ENCODE measurements at places on chromosomes 5 and 9.

- DNase-seq = no peak
Measured at GRCh38 chr5:68748101-68748500, 345.7 kb upstream of the SLC30A5 start.

DNA sequence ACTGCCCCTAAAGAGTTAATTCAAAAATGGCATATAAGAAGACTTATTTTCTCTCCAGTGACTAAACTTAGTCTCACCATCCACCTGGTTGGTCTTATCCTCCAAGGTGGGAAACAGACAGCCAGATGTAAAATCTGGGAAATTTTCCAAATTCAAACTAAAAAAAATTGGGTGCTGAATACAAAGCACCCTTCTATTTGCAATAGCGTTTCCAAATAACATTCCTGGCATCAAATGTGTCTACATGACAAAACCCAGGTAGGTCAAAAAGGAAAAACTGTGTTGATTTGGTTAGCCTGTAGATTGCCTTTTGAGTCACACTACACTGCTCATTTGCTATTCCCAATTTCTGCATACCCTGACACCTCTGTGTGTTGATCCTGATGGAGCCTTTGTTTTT, 252.2 kb downstream of the NR2F1-AS1 start:
- DNase-seq = no peak

GRCh38 chr9:134723037-134723436, 81.4 kb downstream of the COL5A1 start:
- DNase-seq = no peak

DNA sequence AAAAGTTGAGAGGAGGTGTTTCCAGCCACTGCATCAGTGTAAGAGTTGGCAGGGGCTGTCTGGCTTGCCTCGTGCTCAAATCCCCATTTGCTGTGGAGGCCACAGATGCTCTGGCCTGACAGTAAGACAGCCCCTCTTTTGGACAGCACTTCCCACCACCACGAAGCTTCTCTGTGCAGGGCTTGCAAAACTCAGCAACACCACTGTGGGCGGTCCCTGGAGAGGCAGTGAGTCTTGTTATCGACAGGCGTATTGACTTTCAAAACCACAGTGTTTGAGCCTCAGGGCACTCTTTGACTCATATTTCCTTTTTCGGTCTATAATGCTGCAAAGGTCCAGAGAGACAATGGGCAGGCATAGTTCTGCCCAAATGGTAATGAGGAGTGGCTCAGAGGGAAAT, 539.5 kb downstream of the EBF1 start:
- no peak for DNase-seq

GRCh38 chr9:114327749-114328148, 1.9 kb upstream of the ORM2 start:
- DNase-seq = no peak

DNA sequence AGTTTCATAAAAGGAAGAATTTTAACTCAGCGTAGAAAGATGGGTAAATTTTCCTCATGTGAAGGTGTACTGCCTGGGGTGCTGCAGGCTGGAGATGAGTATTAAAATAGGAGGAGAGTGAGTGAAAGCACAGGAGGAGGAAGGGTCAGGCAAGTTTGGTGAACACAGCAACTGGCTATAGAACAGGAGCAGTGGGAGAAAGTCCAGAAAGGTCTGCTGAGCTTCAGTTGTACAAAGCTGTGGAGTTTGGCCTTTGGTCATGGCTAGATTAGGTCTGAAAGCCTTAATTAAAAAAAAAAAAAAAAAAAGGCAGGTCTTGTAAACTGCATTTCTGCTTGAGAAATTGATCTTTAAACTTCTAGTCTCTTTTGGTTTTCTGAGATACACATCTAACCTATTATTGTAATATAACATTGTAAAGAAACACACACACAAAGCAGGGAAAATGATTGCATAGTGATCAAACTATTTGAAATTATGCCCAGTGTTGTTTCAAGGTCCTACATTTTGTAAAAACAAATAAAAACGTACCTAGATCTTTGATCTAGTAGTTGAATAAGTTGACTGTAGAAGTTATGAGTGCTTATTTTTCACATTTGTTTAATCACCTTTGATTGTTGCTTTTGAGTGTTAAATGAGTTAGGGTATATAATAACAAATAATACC, 43.6 kb downstream of the MAP3K1 start:
- no peak for DNase-seq

DNA sequence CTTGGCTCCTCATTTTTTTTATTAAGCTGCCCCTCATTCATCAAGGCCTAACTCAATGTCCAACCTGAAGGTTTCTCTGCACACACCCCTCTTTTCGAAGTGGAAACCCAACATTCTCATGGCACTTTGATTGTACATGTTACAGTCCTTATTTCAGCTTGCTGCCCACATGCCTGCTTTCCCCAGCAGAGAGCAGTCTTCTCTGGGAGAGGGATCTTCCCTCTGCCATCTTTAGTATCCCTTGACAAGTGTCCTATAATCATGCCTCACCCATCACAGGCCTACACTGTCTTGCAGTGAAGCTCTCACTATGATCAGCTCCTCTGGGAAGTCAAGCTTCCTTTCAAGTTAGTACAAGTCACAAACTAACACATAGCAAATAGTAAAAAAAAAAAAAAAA, 175.1 kb downstream of the ACER2 start:
- no peak for DNase-seq

- no peak for DNase-seq
Measured at GRCh38 chr5:39040875-39041274, 33.3 kb downstream of the RICTOR start.

DNA sequence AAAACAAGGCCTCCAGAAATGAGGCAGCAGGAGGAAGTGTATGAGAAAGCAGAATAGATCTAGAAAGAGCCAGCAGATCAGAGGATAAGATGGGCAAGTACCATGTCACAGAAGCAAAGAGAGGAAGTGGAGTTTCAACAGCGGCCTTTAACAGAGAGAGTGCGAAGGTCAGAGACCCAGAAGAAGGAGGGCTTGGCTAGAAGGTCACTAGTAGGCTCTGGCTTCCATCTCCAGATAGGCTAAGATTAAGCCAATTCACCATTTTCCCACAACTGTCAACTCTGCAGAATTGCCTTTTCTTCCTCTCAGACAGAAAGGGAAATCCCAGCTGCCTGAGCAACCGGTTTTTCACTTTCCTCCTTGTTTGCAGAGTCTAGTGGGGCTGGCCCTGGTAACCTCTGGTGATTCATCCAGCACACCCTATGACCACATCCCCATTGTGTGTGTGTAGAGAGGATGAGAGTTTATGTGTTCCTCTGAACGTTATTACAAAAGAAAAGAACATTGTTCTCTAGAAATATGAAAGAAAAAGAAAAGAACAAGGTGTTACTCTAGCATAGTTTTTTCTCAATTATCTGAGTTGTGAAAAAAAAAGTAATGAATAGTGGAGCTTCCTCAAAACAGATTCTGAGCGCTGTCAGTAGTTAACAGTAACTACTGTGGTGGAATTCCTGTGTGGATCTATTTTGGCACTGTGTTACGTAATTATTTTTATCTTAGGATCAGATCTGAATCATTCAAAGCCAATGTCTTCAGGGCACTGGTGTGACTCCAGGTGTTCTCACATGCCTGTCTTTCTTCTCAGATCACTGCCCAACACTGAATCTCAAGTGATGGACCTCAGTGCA, 220.4 kb downstream of the ARRDC3 start:
- no peak for DNase-seq

GRCh38 chr5:31346896-31347551, 153.5 kb downstream of the CDH6 start:
- DNase-seq = no peak

- no peak for DNase-seq
Measured at GRCh38 chr9:95341293-95341962, 23.9 kb upstream of the FANCC start.

- DNase-seq = no peak
Measured at GRCh38 chr9:85662573-85662972, 79.2 kb downstream of the AGTPBP1 start.

DNA sequence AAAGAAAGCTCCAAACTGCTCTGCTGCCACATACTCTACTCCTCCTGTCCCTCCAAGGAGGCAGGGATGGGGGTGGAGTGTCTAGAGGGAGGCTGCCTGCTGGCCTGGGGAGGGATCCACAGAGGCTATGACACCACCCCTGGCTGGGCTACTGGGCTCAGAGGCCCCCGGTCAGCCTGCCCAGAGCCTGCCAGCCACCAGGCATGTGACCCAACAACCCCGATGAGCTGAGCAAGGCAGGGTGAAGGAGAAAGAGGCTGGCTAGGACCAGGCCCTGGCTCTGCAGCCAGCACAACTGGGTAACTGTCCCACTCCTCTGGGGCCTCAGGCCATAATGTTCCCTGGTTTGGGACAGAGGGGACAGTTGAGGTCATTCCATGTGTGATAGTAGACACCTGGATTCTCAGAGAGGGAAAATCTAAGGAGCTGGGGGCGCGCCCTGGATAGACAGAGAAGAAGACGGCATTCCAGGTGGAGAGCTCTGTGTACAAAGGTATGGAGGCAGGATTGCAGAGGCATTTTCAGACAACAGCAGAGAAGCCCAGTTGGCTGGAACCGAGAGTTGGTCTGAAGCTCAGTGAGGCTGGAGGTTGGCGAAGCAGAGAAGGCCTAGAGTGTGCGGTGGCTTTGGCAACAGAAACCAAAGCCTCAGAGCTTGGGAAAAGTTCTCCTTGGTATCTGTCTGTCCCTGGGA, 33.8 kb upstream of the IL17B start:
- DNase-seq = no peak

DNA sequence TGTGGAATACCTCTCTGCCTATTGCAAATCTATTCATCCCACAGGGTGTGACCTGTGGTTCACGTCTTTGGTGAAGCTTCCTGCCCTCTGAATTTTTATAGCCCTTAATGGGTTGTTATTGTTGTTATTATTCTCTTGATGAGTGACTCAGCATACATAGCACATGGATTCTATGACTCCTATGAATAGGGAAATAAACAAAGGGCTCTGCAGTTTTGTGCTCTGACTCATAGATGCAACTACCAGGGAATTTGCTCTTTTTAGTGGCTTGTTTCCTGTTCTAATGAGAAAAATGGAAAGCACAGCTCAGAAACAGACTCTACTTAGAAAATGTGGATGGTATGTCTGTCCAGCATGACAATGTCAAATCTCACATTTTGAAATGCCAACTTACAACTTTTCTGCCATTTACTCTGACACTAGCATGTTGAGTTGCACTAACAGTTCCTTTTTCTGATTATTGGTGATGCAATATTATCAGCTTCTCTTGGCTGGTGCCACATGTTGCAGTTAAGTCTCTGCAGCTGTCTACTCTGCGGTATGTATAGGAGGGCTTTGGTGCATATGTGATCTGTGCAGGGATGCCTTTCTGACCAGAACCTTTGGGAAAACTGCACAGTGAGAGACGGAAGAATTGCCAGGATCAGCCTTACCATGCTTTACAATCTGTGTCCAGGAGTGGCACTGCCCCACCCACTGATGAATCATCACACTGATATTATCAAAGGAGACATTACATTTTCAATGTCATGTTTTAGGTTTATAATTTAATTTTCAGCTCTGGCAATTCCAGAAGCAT, 996.4 kb upstream of the WWC1 start:
- DNase-seq = no peak

DNA sequence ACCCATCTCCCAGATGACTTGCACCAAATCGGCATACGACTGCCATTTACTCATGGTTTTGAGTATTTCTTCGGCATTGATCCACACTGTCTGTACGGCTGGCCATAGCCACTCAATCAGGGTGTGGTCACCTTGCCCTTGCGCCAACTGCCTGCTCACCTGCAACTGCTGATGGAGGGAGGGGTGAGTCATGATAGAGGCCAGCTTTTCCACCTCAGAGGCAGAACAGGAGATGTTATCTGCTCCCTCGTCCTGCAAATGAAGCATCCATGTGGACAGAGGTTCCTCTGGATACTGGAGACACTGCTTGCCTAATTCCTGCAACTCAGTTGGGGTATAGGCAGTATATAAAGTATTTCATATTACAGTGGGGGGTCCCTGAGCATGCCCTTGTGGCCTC, 85.6 kb upstream of the ATP10B start:
- no peak for DNase-seq

- no peak for DNase-seq
Measured at GRCh38 chr5:62155988-62156387, 150.0 kb upstream of the KIF2A start.

GRCh38 chr5:60287174-60287771, 393.7 kb upstream of the PDE4D start:
- DNase-seq = no peak

- no peak for DNase-seq
Measured at GRCh38 chr9:6782981-6783380, 25.2 kb downstream of the KDM4C start.

- peak; percentile 75 for DNase-seq
Measured at GRCh38 chr9:109012876-109013678, at the start of gene CTNNAL1. TSS of gene CTNNAL1 (minus strand) at chr9:109013499. CDS start at chr9:109013442, 57 bp downstream.

DNA sequence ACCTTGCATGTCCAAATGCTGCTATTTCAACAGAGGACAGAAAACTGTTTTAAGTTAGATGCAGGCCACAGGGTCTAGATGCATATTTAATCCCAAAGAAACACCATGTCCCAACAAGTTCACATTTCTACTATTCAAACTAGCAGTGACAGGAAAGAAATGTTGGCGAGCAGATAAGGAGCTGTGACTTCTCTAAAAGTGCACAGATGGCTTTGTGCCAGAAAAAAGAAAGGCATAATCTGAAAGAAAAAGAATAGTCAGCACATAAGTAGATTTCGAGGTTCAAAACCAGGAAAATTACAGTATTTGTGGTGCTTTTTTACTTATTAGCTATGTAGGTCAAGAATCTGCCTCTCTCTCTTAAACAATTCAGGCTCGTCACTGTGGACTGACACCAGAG, 178.3 kb downstream of the DNAH5 start:
- DNase-seq = no peak

- no peak for DNase-seq
Measured at GRCh38 chr9:113721856-113722255, 154.3 kb upstream of the ZNF618 start.

DNA sequence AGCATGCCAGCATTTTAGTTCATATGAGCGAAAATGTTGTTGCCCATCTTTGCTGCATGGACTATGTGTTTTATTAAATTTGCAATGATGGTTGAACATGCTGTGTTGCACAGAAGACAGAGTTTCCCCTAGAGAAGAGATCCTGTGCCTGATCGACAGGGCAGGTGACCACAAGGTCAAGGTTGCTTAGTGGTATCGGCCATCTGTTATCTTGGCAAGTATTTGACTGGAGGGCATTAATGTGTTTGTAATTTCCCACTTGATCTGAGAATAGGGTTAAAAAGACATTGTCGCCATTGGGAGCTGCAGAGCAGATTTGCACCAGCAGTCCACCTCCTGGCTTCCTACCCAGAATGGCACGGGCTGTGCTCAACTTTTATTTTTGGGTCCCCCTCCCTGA, 1523.6 kb upstream of the WWC1 start:
- no peak for DNase-seq

DNA sequence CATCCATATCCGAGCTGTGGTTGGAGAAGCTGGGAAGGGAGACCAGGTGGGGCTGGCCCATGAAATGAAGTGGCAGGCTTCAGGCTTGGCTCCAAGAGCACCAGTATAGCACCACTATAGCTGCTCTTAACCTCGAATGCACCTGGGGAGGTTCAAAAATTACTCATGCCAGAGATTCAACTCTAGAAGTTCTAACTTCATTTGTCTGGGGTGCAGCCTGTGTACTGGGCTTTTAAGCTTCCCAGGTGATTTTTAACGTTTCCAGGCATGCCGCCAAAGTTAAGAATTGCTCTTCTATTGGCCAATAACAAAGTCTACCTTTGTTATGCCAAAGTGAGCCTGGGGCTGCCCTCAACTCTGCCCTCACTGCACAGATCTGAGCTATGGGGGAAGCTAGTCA, 458 bp downstream of the PRSS3 start:
- DNase-seq = no peak
